ENCODE measurements at places on chromosomes 11 and 22.

DNA sequence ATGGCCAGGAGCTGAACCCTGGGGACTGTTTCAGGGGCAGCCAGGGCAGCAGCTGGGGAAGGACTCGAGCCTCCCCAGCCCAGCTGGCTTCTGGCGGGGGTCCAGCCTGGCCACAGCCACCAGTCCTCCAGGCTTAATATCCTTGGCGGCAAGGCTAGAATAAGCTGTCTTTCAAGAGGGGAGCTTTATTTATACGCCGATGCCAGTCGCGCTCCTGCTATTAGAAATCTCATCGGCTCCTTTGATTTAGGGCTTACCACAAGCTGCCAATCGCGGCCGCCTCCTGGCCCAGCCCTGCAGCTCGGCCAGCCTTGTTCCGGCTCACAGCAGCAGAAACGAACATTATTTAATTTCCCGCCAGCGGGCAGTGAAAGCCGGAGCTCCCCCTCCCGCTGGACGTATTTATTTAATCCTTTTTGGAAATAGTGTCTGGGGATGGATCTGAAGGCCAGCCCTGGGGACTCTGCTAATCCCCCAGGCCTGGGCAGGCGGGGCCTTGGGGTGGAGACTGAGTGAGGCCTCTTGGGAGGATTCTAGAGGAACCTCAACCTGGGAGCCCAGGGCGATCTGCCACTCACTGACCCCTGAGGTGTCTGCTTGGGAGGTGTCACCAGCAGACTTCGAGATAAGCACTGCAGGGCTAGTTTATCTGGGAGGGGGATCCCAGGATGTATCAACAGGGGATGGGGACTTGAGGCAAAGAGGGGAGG lies 363.1 kb downstream of the MN1 start:
- no peak for DNase-seq

- no peak for DNase-seq
Measured at GRCh38 chr11:101974255-101974654, 57.9 kb upstream of the ANGPTL5 start.

GRCh38 chr11:109247071-109247470 lies 174.9 kb upstream of the C11orf87 start:
- no peak for DNase-seq

- DNase-seq = no peak
Measured at GRCh38 chr11:15333407-15333806, 218.7 kb downstream of the INSC start.

- DNase-seq = no peak
Measured at GRCh38 chr11:64241491-64242374, 838 bp downstream of the FKBP2 start.

DNA sequence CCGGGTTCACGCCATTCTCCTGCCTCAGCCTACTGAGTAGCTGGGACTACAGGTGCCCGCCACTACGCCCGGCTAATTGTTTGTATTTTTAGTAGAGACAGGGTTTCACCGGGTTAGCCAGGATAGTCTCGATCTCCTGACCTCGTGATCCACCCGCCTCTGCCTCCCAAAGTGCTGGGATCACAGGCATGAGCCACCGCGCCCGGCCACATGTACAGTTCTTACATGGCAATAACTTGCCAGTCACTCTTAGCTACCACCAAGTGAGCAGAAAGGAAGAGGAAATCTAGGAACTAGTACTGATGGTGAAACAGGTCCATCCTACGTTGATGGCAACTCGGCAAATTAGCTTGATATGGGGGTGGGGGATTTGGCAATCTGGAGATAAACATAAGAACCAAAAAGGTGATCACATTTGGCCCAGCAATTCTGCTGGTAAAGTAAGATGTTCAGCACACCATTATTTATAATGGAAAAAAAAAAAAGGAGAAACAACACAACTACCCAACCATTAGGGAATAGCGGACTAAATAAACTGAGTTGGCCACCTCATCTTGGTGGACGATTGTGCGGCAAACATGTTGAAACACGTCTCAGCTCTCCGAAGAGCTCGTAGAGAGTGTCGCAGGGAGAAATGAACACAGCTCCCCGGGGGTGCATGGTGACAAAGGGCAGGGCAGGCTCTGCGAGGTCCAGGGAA lies 5.3 kb downstream of the NLRP6 start:
- DNase-seq = no peak

DNA sequence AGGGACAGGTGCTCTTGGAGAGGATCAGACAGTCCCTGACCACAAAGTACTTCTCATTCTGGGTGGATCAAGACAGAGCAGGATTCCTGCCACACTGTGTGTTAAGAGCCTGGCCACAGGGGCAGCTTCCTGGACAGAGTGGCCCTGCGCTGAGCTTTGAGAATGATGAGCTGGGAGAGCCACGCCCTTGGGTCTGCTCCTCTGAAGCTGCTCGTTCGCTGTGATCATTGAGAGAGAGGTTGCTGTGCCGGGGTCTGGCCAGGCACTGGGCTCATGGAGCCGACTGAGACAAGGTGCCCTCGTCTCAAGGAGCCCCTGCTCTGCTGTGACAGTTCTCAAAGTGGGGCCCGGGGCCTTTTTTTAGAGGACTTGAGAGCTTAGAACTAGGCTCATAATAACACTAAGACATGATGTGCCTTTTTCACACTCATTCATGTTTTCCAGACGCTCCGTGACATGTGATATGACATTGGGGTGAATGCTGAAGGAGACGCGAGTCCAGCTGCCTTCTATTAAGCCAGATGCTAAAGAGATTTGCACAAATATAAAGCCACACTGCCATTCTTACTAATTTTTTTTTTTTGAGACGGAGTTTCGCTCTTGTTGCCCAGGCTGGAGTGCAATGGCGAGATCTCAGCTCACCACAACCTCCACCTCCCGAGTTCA lies 1.6 kb upstream of the MFRP start:
- DNase-seq = no peak

GRCh38 chr11:2805388-2806056 lies 80.1 kb downstream of the CDKN1C start:
- no peak for DNase-seq

GRCh38 chr11:115129473-115130289 lies 374.5 kb downstream of the CADM1 start:
- no peak for DNase-seq

GRCh38 chr22:20080445-20080775 lies 369 bp downstream of the DGCR8 start:
- DNase-seq = peak; percentile 42

GRCh38 chr11:45530111-45530510 lies 135.3 kb downstream of the CHST1 start:
- DNase-seq = no peak

DNA sequence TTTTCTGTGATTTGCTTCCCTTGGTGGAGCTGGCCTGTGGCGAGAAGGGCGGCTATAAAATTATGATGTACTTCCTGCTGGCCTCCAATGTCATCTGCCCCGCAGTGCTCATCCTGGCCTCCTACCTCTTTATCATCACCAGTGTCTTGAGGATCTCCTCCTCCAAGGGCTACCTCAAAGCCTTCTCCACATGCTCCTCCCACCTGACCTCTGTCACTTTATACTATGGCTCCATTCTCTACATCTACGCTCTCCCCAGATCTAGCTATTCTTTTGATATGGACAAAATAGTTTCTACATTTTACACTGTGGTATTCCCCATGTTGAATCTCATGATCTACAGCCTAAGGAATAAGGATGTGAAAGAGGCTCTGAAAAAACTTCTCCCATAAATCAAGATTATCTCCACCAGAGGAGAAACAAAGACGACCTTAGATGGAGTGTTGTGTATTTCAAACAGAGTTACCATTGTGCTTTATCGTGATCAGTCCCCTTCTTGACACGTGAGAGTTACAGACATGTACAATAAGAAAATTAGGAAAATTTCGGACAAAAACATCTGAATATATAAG lies 2.1 kb downstream of the OR9G1 start:
- no peak for DNase-seq

DNA sequence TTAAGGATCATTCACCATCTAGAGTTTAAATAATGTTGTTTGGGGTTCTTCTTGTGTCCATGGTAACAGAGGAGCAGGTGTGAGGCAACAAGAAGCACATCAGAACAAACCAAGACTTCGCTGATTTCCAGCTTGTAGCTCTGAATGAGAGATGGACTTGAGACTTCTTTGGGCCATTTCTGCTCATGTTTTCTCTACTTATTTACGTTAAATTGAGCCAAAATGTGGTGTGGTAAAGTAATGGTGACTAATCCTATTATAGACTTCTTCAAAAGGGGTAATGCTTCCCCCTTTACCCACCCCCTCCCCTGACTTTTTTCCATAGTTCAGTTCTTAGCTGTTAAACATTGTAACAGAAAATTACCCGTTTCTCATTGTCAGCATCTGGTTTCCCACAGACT lies 65.2 kb downstream of the CSTPP1 start:
- DNase-seq = no peak

- no peak for DNase-seq
Measured at GRCh38 chr11:19664886-19665548, 47.6 kb upstream of the NAV2 start.

- DNase-seq = no peak
Measured at GRCh38 chr11:111408789-111409727, 30.0 kb upstream of the POU2AF1 start.

All from central memory CD8-positive, alpha-beta T cell (primary cell).